Sigmoid colon (tissue), 7 donors: ENCODE measurements at places on chromosomes 11 and 22. TPM values are rescaled to one million over a fixed set of nuclear protein-coding genes. Genes with fewer than 3 reads are reported as not detected.

GRCh38 chr11:63532117-63532516, 4.5 kb upstream of the PLAAT4 start:
- DNase-seq, result no peak

DNA sequence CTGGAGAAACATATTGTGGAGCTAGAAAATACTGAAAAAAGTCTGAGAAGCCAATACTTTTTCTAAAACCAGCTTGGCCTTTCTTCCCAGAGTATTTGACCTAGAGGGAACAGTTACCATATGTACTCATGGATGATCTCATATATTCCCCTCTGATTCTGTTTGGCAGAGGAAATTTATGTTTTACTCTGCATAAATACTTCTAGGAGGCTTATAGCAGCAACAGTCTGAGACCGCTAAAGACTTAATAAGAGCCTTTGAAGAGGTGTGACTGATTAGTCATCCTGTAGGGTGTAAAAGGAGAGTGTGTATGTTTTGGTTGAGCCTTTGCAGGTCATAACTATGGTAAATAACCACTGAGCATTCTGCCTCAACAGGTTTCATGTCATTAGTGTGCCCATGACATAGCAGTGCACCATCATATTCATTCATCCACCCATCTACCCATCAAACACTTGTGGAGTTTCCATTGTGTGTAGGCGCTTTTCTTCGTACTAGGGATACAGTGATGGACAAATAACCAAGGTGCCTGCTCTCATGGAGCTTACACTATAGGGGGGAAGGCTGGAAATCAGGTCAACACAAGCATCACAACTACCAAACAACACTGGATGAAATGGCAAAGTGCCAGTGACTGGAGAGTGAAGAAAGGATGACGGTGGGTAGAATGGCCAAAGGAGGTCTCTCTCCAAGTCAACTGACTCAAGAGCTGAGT, 44.5 kb downstream of the TRAF6 start:
- no peak for DNase-seq

The OR8H3 gene
- not detected for total RNA-seq

The GRAP2 gene
- 1.4 TPM for total RNA-seq

The PATE4 gene
- total RNA-seq, result not detected
